Psoas muscle (tissue), 8 donors: ENCODE measurements at places on chromosomes 4 and X.

DNA sequence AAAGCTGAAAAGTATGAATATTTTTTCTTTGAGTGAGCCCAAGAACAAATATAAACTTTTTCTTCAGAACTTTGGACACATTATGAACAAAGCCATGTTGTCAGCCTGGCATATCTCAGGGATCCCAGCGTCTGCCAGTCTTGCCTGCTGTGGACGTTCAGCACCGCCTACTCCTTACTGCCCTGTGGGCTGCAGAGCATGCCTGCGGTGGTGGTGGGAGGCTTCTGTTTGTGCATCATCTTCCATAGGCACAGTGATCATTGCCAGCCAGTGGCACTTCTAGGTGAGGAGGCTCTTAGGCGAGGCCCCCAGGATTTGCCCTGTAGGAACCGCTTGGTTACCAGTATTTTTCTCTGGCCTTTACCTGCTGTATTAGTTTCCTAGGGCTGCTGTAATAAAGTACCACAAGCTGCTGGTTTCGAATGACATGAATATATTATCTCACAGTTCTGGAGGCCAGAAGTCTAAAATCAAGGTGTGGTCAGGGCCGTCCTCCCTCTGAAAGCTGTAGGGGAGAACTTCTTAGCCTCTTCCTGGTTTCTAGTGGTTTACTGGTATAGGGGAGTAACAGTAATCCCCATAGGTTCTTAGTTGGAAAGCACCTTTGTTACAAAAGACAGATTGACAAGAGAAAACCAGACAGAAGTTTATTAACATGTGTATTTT lies 15.4 kb downstream of the ANXA3 start:
- DNase-seq: no peak

DNA sequence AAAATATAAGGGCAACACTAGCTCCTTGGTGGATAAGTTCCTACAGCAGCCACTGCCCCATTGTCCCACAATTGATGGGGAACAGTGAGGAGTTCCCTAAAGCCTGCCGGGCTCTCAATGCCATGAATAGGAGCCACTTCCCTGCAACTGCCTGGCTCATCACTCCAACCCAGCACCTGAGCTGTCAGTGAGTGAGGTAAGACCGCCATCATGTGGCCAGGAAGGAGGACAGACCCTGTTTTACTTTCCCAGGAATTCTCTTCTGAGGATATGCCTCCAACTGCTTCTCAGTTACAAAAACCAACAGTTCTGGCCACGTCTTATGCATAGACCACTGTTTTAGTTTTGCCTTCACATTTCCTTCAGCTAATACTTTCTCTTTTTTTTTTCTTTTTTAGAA lies 45.5 kb downstream of the SRPX start:
- no peak for DNase-seq

DNA sequence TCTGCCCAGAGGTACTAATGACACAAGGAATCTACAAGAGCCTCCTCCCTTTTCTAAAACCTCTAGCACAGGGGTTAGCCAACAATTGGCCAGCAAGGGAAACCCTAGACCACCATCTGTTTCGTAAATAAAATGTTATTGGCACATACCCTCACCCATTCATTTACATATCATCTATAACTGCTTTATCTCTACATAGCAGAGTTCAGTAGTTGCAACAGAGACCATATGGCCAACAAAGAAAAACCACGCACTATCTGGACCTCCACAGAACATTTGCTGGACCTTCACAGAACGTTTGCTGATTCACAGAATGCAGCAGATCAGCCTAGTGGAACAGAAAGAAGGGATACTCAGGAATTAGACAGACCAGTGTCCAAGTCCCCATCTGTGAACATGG lies 9.4 kb downstream of the SLC2A9 start:
- no peak for DNase-seq

DNA sequence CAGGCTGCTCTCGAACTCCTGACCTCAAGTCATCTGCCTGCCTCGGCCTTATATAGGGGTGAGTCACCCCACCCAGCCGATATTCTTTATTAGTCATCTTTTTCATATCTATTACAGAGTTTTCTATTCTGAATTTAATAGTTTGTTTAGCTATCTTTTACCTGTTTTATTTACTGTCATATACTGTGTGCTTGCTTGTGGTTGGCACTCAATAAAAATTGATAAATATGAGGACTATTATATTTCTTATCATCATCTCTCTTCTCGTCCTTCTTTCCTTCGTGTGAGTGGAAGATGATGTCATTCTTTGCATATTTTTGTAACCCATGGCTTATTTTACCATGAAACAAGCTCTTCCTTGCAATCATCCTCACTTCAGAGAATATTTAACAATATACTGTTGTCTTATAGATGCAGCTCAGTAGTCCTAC lies 265.5 kb downstream of the ARHGAP24 start:
- DNase-seq: no peak

DNA sequence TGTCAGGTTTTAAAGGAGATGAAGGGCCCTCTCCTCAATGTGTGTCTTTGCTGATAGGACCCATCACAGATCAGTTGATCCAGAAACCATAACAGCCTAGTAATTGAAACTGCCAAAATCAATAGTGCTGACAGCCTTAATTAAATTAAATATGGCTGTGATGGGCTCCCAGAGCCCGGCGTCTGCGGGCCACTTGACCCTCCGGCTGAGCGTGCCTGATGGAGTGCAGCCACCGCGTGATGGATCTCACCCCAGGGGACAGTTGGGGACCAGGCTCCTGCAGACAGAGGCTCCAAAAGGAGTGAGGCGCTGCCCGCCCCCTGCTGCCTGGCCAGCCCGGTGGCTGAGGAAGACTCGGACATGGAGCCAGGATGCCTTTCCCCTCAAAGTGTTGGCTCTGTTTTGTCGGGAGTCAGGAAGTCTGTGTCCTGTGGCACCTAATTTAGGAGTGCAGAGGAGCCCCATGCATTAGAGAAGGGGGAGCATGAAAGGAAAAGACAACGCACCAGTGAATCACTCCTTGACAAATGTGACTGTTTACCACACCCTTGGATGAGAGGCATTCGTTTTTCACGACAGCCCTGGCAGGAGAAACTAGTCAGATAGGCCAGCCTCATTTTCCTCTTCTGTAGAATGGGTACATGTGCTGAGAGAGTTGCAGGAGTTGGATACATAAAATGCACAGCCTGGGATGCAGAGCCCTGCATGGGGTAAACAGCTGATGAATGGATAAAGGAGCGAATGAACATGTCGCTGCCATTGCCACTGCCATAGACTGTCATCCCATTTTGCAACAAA lies 40.9 kb upstream of the MSX1 start:
- no peak for DNase-seq

GRCh38 chrX:154654372-154654771 lies 993 bp upstream of the CTAG2 start:
- DNase-seq: no peak

GRCh38 chrX:110531873-110532580 lies 173.4 kb downstream of the RTL9 start:
- no peak for DNase-seq

GRCh38 chr4:47110546-47111132 lies 79.3 kb downstream of the GABRB1 start:
- no peak for DNase-seq

DNA sequence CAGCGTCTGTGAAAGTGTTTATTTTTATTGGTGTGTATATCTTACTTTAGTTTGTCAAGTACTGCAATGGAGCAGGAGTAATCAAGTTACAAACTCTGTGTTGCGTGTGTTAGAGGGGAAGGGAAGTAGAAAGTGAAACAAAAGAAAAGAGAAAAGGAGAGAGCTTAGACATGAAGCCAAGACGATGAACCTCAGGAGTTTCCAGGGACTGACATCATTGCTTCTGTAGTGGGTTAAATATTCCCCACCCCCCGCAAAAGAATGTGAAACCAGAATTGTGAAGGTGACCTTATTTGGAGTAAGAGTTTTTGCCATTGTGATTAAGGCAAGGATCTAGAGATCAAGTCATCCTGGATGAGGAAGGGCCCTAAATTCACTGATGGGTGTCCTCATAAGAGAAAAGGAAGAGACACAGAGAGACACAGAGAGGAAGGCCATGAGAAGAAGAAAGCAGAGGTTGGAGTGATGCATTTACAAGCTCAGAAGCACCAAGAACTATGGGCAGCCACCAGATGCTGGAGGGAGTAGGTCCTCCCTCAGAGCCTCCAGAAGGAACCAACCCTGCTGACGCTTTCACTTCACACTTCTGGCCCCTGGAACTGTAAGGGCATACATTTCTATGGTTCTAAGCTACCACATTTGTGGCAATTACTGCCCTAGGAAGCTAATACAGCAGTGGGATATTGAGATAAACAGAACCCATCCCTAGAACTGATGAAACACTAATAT lies 173.6 kb upstream of the SFRP2 start:
- DNase-seq: no peak

DNA sequence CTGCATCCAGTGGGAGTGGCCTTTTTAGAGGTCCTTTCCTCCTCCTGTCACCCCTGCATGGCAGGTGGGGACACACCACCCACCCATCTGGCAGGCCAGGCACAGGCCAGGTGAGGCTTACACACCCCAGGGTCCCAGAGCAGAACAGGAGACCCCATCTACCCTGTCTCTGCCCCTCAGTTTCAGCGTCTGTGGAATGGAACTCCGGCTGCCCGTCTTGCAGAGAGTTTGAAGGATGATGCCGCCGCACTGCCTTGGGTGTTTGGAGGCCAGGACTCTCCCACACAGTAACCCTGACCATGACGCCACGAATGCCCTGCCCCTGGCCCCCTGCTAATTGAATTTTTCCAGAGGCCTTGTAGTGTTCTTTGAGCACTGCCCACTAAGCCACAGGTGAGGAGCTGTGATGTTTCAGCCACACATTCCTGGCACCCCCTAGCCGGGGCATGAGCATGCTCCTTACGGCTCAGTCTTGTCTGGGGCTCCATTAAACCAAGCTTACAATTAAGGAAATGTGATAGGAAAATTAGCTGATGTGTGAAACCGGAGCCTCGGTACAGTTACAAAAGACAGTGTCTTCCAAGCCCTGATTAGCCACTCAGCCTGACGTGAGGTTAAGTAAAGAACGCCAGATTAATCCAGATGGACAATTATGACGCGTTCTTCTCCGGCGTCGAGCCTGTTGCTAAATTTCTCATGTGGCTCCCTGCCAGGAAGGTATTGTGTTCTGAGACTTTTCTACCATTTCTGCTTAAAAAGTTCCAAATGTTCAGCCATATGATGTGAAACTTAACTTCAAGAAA lies 39.3 kb downstream of the HMX1 start:
- DNase-seq: peak; percentile 40

GRCh38 chr4:99710681-99711345 lies 53.2 kb upstream of the C4orf54 start:
- no peak for DNase-seq

- DNase-seq: no peak
These were observed 1290.5 kb downstream of the ADGRL3 start for GRCh38 chr4:62490635-62491034.

DNA sequence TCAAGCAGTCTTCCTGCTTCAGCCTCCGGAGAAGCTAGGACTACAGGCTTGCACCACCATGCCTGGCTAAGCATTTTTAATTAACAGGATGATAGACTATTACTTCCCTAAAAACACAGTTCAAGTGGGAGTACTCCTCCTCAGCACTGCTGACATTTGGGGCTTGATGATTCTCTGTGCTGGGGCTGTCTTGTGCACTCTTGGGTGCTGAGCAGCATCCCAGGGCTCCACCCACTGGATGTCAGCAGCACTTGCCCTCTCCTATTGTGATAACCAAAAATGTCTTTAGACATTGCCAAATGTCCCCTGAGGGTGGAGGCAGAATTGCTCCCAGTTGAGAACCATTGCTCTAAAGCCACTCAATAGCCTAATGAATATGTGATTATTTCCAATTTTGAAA lies 60.4 kb downstream of the CLCN4 start:
- no peak for DNase-seq

GRCh38 chr4:83723609-83724008 lies 187.7 kb downstream of the GPAT3 start:
- DNase-seq: no peak

GRCh38 chr4:104869831-104870230 lies 276.8 kb upstream of the TET2 start:
- DNase-seq: no peak

DNA sequence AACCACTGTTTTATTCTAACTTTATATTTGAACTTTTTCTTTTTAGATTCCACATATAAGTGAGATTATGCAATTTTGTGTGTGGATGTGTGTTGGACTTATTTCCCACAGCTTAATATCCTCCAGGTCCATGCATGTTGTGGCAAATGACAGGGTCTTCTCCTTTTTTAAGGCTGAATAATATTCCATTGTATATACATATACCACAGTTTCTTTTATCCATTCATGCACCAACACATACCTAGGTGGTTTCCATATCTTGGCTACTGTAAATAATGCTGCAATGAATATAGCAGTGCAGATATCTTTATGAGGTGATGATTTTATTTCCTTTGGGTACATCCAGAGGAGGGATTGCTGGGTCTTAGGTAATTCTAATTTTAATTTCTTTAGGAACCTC lies 69.0 kb downstream of the SNCA start:
- DNase-seq: no peak

- no peak for DNase-seq
These were observed 344.7 kb downstream of the PCDH10 start for GRCh38 chr4:133493776-133494175.

DNA sequence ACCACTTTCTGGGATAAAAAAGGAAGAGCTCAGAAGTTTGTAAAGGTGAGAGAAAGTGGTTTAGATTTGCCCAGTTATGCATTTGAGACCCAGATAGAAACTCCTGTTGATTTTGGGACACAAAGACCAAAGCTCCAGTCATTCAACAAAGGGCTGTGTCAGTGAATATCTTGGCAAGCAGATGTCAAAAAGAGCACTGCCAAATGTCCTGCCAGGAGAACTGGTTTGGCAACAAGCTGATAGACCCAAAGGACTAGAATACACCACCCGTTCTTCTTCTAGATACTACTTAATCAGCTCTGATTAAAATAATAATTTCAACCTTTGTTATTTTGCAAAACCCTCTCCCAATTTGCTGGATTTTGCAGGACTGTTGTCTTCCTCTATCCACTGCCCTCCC lies 121.4 kb downstream of the NHS start:
- no peak for DNase-seq

DNA sequence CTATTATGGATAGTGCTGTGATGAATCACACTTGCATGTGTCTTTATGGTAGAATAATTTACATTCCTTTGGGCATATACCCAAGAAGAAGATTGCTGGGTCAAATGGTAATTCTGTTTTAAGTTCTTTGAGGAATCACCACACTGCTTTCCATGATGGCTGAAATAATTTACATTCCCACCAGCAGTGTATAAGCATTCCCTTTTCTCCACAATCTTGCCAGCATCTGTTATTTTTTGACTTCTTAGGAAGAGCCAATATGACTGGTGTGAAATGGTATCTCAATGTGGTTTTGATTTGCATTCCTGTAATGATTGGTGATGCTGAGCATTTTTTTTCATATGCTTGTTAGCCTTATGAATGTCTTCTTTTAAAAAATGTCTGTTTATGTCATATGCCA lies 1120.2 kb downstream of the ARAP2 start:
- DNase-seq: no peak

- DNase-seq: no peak
These were observed 64.2 kb upstream of the DIPK2B start for GRCh38 chrX:45264865-45265264.

- no peak for DNase-seq
These were observed 160.0 kb upstream of the ARX start for GRCh38 chrX:25175743-25176142.
